ENCODE measurements at places on chromosomes 6 and 20. TPM values are rescaled to one million over a fixed set of nuclear protein-coding genes. Genes with fewer than 3 reads are reported as not detected.

Gene ELOVL2
- under 0.01 TPM for total RNA-seq

Gene SMIM29
- 11.6 TPM for total RNA-seq

Gene DNAH8
- total RNA-seq = not detected

Gene LKAAEAR1
- total RNA-seq = 0.13 TPM

Gene SEL1L2
- not detected for total RNA-seq

Measured in bronchial epithelial cell (primary cell).